ENCODE measurements at places on chromosomes 1 and 21.

GRCh38 chr1:99269321-99269720 is 5.0 kb downstream of the PLPPR4 start:
- no peak for DNase-seq

- no peak for DNase-seq
Measured at GRCh38 chr1:171506525-171507304, 21.4 kb downstream of the PRRC2C start.

DNA sequence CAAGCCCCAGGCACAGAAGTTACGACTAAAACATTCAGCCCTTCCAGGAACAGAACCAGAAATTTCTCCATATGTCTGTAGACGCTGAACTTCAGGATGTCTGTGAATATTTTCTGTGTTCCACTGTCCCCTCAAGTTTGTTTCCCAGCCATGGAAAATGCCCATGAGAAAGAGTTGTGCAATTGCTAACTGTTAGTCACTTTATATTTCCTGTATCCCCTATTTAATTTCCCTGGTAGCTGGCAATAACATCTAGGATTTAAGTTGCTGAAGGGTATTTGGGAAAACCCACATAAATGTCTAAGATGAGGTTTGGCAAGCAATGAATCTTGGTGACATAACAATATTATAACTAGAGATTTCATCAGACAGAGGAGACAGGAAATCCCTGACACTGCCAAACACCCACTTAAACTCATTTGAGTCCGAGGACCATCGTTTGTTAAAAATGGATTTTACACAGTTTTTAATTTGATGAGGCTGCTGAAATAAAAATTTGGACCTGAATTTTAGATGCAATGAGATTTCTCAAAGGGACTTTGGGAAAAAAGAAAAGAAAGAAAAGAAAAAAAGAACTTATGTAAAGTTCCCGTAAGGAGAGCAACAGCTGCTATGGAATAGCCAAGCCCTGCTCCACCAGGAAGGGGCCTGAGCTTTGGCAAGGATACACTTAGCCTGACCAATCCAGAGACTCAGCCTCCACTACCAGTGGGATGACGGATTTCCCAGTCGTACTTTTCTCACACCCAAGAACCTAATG is 21.8 kb upstream of the ERRFI1 start:
- DNase-seq: peak; percentile 99

- no peak for DNase-seq
Measured at GRCh38 chr1:113096493-113096892, 23.5 kb downstream of the LRIG2 start.

- DNase-seq: no peak
Measured at GRCh38 chr1:15326691-15327588, 79.9 kb downstream of the FHAD1 start.

GRCh38 chr1:66160719-66161118 is 368.0 kb downstream of the PDE4B start:
- no peak for DNase-seq

DNA sequence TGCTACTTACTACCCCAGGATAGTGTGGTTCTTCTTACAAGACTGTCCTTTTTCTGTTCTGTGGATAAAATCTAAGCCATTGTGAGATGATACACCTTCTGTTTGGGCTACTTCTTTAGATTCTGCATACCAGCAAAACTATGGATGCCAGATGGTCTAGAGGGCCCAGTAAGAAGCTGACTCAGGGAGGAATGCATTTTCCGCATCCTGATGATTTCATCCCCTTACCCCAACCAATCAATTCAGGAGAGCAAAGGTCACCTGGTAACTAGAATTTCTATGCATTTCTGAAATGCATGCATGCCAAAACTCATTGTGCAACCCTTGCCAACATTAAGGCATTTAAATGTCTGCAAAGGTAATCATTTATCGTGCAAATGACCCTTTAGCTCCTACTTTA is 285.7 kb upstream of the ZP4 start:
- no peak for DNase-seq

DNA sequence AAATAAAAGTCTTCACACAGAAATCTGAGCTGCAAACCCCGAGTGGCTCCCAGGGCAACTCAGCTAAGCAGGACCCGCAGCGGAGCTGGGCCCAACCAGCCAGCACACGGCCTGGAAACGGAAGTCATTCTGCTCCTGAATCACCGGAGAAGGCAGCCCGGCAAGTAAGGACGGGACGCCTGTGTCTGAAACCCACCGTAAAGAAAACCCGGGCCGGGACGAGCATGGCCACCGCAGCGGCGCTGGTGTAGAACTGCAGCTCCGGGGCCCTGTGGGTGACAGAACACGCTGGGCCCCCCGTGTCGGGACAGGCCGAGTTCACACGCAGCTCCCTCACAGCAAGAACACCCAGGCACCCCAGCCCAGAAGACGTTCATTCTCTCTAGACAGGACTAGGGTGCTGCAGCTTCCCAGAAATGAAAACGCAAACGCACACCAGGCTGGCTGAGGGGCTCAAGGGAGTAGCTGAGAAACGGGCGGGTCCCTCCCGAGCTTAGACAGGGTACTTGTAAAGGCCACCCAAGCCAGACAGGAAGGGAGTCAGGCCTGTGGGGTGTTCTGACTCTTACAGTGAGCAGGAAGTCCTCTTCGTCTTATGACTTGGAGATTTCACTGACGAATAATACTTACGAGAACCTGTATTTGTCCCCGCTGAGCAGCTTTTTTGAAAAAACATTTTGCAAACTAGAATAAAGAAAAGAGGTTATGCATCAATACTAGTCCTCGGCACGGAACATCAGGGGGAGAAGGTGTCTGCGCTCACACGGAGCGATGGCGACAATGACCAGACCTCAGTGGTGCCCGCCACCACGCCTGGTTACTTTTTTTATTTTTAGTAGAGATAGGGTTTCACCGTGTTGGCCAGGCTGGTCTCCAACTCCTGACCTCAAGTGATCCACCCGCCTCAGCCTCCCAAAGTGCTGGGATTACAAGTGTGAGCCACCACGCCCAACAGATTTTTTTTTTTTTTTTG is 10.9 kb upstream of the CDK11B start:
- DNase-seq: no peak

GRCh38 chr1:38392861-38393260 is 346.3 kb upstream of the POU3F1 start:
- no peak for DNase-seq

DNA sequence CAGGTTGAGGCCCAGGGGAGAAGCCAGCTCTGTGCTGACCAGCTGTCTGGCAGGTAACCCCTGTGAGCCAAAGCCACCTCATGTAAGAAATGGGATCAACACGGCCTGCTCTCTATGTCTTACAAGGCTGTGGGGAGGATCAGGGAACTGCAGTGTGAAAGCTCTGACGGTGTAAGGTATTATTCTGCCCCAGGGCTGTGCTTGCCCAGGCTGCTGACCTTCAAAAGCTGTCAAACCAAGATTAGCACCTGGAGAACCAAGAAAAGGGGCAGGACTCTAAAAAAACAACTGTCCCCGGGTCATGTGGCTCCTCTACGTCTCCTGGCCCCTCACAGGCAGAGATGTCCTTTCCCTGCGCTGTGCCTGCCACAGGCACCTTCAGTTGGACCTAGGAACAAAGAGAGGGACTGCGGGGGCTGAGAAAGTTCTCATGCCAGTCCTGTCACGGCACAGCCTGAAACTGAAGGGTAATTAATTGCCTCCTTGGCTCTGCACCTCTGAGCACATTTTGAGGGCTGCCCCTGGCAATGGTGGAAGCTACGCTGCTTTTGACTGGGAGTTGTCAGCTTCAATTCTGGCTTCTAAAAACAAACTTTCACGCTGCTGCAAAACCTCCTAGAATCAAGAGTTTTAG is 77.6 kb downstream of the PGBD5 start:
- DNase-seq: no peak

DNA sequence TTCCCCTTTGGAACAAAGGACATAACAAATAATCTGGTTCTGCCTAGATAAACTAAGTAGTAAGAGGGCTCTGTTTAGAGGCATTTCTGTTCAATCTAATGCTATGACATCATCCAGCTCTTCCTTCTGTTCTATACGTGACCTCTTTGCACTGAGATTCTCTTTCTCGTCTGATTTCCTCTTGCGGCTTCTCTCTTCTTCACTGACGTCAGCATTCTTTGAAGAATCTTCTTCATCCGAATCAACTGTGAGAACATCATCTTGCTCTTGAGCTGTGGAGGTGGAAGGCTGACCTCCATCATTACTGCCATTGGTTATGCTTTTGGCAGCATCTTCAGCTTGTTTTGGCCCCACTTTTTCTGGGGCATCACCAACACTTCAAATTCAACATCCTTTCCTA is 130.4 kb downstream of the HS2ST1 start:
- DNase-seq: no peak

DNA sequence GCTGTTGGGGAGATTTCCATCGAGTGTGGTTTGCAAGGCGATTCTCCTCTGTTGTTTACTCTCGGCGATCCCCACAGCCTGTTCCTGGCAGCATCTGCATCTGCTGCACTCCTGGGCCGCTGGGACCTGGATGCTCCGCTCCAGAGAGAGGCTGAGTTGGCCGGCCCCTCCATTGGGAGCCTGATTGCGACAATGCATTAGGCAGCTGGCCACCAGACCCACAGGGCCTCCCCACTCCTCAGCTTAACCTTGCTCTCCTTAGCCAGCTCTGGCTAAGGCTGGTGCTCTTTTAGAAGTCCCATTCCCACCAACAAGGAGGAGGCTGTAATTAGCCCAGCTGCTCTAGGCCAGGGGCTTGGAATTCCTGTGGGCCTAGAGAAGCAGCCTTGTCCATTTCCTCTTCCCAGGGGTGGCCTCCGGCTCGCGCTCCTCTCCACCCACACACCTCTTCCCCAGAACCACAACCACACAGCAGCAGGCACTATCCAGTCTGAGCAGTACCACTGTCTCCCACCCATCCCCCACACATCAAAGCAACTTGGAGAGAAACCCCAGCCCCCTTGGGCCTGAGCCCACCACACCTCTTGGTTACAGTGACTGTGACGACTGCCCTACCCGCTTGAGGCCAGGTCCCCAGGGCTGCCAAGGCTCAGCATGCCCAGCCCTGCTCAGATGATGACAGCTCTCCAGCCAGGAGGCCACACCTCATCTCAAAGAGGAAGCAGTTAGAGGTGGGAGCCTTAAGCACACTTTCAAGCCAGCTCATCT is 193.8 kb upstream of the EDN2 start:
- DNase-seq: no peak

DNA sequence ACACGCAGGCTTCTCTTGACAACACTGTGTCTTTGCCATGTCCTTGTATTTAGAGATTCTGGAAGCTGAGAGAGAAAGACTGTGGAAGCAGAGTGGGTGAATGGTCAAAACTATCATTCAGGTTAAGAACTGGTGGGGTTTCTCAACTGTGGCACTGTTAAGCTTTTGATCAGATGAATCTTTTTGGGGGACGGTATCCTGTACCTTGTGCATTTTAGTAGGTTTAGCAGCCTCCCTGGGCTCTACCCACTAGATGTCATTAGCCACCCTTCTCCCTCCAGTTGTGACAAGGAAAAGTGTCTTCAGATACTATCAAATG is 39.4 kb downstream of the ATP1A1 start:
- DNase-seq: no peak

- DNase-seq: no peak
Measured at GRCh38 chr1:2266301-2266975, 38.3 kb downstream of the SKI start.

- no peak for DNase-seq
Measured at GRCh38 chr21:39094087-39094780, 89.0 kb downstream of the PSMG1 start.

- no peak for DNase-seq
Measured at GRCh38 chr1:154258784-154259183, 13.6 kb upstream of the HAX1 start.

GRCh38 chr21:44012474-44013379 is 618 bp downstream of the TRAPPC10 start:
- DNase-seq: no peak

DNA sequence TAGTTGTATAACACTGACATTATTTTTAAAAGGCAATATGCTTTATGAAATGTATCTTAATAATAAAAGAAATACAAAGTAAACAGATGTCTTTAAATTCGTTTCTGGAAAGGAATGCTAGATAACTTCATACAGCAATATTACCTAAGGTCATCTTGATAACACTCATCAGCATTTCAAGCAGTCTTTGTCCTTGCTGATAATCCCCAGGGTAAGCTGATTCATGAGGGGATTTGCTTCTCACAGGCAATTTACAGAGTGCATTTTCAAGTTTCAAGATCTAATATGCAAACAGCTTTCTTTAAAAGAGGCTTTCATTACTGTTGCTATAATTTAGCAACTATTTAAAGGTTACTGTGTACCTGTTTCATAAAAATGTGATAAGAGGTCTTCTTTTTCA is 75.2 kb upstream of the NEK2 start:
- DNase-seq: no peak

DNA sequence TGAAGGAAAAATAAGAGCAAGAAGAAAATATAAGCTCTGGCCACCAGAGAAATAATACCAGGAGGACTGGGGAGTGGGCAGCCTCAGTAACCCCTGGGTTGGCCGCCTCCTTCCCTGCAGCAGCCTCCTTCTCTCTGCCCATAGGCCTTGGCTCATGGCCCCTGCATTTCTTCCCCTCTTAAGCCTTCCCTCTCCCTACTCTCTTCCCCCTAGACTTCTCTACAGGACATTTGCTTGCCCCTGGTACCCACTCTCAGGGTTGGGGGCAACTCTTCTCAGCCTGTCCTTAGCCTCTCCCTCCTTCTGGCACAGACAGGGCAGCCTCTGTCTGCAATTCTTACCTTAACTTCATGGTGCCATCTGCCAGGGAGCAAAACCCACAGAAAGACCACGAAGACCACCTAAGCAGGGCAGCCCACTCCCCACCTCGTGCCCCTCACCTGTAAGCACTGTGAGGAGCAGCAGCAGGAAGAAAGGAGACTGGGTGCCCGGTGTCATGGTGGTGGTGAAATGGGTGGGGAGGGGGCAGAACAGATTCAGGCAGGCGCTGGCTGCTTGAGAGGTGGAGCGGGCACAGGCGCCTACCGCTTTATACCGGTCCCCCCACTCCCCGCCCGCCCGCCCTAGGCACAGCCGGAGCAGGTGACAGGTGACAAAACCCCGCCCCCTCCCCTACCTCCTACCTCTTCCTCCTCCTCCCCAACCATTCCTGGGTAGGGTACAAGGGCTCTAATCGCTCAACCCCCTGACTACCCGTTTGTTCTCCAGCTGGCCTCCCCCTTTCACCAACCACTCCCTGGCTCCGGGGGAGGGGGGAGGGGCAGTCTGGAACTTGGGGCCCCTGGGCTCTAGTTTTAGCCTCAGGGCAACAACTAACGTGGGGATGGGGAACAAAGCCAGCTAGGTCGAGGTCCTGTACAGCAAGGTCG is 15.1 kb downstream of the THBS3 start:
- no peak for DNase-seq

- no peak for DNase-seq
Measured at GRCh38 chr1:180131510-180131909, 23.2 kb upstream of the QSOX1 start.

GRCh38 chr1:23484253-23485001 is 448 bp upstream of the ASAP3 start:
- peak; percentile 79 for DNase-seq

DNA sequence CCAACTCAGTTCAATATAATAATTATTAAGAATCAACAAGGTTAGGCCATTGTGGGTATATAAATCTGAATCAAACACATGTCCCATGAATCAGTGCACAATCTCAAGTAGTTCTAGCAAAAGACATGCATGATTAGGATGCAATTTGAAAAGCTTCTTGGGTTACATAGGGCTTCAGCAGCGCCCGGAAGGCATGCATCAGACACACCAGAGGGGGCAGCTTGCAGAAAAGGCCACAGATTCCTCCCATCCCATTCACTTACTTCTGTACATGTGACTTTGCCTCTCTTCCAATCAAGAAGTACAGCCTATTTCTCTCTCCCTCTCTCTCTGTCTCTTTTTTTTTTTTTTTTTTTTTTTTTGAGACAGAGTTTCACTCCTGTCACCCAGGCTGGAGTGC is 91.8 kb downstream of the KCNN3 start:
- no peak for DNase-seq

GRCh38 chr1:94279038-94279437 is 41.7 kb upstream of the ARHGAP29 start:
- no peak for DNase-seq

- DNase-seq: no peak
Measured at GRCh38 chr1:21821385-21822019, 9.4 kb downstream of the LDLRAD2 start.
